ENCODE measurements at places on chromosomes 16 and 17. TPM values are rescaled to one million over a fixed set of nuclear protein-coding genes. Genes with fewer than 3 reads are reported as not detected.

The PTX4 gene
- total RNA-seq: 0.20 TPM

The USH1G gene
- total RNA-seq: not detected

The LPCAT2 gene
- total RNA-seq: 1.5 TPM

The SNX11 gene
- total RNA-seq: 37.1 TPM

The GUCY2D gene
- not detected for total RNA-seq

The TMEM238L gene
- not detected for total RNA-seq

The CD300LB gene
- not detected for total RNA-seq

The TM4SF5 gene
- not detected for total RNA-seq

The PRAC2 gene
- total RNA-seq: not detected

The RPL13 gene
- 2,076 TPM for total RNA-seq

The NAGS gene
- total RNA-seq: 0.60 TPM

The KRTAP1-1 gene
- not detected for total RNA-seq

The CIBAR2 gene
- not detected for total RNA-seq

The KRT12 gene
- total RNA-seq: not detected

The HOXB1 gene
- total RNA-seq: not detected

The TBC1D3G gene
- not detected for total RNA-seq

The CTCF gene
- 67.6 TPM for total RNA-seq

The PERCC1 gene
- not detected for total RNA-seq

The SLC12A3 gene
- total RNA-seq: not detected

The ZNF597 gene
- 2.6 TPM for total RNA-seq

The SLC38A8 gene
- not detected for total RNA-seq

The CCNF gene
- total RNA-seq: 46.7 TPM

The GJC1 gene
- total RNA-seq: 5.7 TPM

The KRTAP3-2 gene
- not detected for total RNA-seq

The PHOSPHO1 gene
- total RNA-seq: not detected

The CLDN6 gene
- total RNA-seq: not detected

The ORMDL3 gene
- total RNA-seq: 77.4 TPM

The GCSH gene
- 19.1 TPM for total RNA-seq

The SMIM36 gene
- not detected for total RNA-seq

The WFIKKN2 gene
- not detected for total RNA-seq

The LYZL6 gene
- not detected for total RNA-seq

The CENPX gene
- total RNA-seq: 109 TPM

The GHDC gene
- 15.5 TPM for total RNA-seq

The AIPL1 gene
- total RNA-seq: not detected

The CORO6 gene
- 6.4 TPM for total RNA-seq

The MMP2 gene
- not detected for total RNA-seq

The ESRP2 gene
- total RNA-seq: 0.10 TPM

The ZNF594 gene
- 8.5 TPM for total RNA-seq

The KCNAB3 gene
- 9.9 TPM for total RNA-seq

The RNF43 gene
- total RNA-seq: 0.47 TPM

The NOD2 gene
- 7.3 TPM for total RNA-seq

The TMIGD1 gene
- total RNA-seq: not detected

The ZNF624 gene
- total RNA-seq: 2.8 TPM

The PDILT gene
- not detected for total RNA-seq

The SLC5A11 gene
- total RNA-seq: 0.07 TPM

The NEUROD2 gene
- not detected for total RNA-seq

The ABCA9 gene
- total RNA-seq: not detected

The TMEM98 gene
- 0.57 TPM for total RNA-seq

The ZPBP2 gene
- total RNA-seq: not detected

The ADAMTS18 gene
- total RNA-seq: 0.05 TPM

The RAB34 gene
- total RNA-seq: 17.6 TPM

Measured in activated T-helper 1 cell treated with anti-CD3 and anti-CD28 coated beads, Interleukin-12 subunit alpha, Interleukin-12 subunit beta, Interleukin-2, Interleukin-4 antibody, amounts not matched to agents 30 ng/mL and 10 ng/mL and 1 ng/mL, durations not matched to agents 14 hours and 24 hours and 36 hours (primary cell).